ENCODE measurements at places on chromosomes 2 and 18.

GRCh38 chr2:16255120-16255519 is 314.8 kb downstream of the MYCN start:
- DNase-seq = no peak

GRCh38 chr2:150978053-150978452 is 283.6 kb downstream of the RBM43 start:
- DNase-seq = no peak

- DNase-seq = no peak
These were observed 84.0 kb upstream of the PELI1 start for GRCh38 chr2:64228126-64228678.

GRCh38 chr2:108909275-108909823 is 79.7 kb downstream of the EDAR start:
- no peak for DNase-seq

DNA sequence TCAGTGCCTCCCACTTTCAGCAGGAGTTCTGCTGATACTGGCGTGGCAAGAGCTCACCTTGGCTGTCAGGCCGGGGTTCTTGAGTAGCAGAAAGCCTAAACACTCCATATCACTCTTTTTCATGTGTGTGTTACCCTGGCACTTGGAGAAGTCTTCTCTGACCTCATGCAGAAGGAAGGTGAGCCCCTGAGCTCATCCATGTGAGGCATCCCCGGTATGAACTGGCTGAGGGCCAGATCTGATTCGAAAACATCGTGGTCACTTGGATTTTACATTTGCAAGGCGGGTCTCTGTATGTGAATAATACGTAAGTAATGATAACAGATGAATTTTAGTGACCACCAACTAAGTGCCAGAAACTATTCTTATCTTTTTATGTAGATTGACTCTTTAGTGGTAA is 93.6 kb downstream of the RAPGEF4 start:
- DNase-seq = no peak

GRCh38 chr2:26897807-26898479 is 50.0 kb downstream of the DPYSL5 start:
- DNase-seq = no peak

DNA sequence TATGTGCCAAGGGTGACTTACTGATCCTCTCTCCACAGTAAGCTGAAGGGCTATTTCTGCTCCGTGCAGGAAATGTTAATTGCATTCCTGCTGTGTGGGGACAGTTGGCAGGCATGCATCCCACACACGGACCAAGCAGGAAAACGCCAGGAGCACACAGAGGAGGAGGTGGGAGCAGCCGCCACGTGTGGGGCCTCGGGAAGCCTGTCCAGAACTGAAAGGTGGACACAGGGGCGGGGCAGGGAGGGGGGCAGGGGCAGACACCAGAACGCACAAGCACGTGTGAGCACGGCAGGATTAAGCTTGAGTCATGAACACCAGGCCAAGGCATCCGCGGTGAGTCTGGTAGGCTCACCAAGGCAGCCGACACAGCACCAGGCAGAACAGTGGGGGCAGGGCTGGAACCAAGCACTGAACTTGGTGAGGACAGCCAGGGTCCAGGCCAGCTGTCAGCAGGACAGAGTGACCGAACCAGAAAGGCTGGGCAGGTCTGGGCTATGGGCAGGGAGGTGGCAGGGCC is 177.1 kb downstream of the EIPR1 start:
- DNase-seq = no peak

- DNase-seq = no peak
These were observed 7.2 kb upstream of the SLC40A1 start for GRCh38 chr2:189587780-189588179.

GRCh38 chr2:200828104-200828503 is 16.4 kb downstream of the BZW1 start:
- no peak for DNase-seq

DNA sequence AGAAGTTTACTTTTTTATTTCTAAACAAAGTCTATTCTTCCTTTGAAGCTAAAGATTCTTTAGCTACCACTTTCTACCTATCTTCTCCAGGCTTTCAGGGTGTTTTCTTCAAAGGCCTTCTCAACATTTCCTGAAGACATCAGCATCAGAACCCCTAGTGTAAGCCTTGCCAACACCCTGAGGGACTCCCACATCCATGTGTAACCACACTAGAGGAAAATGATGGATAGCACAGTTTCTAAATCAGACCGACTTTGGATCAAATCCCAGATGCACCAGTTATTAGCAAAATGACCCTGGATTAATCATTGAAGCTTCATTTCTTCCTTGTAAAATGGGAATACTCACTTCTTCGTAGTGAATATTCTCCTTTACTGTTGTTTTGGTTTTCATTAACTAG is 4.7 kb upstream of the TTN start:
- DNase-seq = no peak

Data from esophagus squamous epithelium (tissue), 5 donors.